Type B pancreatic cell (in vitro differentiated cells): ENCODE measurements at places on chromosomes 1 and 21. TPM values are rescaled to one million over a fixed set of nuclear protein-coding genes. Genes with fewer than 3 reads are reported as not detected.

GRCh38 chr1:202944438-202944921 lies 13.6 kb downstream of the ADIPOR1 start:
- H3K36me3 ChIP-seq: peaks cover 37% of the 10 kb centered on the region
- H3K27ac ChIP-seq: no peak overlapping the region
- no peaks in the 10 kb centered on the region for H3K27me3 ChIP-seq
- no peak for DNase-seq
- no peak overlapping the region for H3K4me3 ChIP-seq
- no peaks in the 10 kb centered on the region for H3K4me1 ChIP-seq

DNA sequence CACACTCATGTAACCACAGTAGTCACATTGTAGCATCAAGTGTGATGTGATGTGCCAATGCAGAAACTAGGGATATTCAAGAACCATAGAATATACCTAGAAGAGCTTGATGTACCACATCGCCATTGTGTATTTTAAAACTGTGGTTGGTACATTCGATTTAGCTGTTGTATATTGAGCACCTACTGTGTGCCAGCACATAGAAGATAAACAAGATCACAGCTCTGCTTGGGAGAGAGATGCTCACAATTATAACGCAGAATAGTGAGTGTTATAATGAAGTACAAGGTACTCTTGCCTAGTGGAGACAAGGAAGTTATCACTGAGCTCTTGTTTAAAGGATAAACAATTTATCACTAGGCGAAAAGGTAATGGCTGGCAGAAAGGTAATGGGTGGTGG lies 4.7 kb downstream of the BTF3L4 start:
- no peak overlapping the region for H3K4me3 ChIP-seq
- no peaks in the 10 kb centered on the region for H3K27me3 ChIP-seq
- no peak for DNase-seq
- peaks cover 27% of the 10 kb centered on the region for H3K36me3 ChIP-seq

GRCh38 chr1:10765304-10765703 lies 31.1 kb downstream of the CASZ1 start:
- no peaks in the 10 kb centered on the region for H3K27me3 ChIP-seq
- peaks cover 18% of the 10 kb centered on the region for H3K4me1 ChIP-seq
- no peaks in the 10 kb centered on the region for H3K36me3 ChIP-seq

DNA sequence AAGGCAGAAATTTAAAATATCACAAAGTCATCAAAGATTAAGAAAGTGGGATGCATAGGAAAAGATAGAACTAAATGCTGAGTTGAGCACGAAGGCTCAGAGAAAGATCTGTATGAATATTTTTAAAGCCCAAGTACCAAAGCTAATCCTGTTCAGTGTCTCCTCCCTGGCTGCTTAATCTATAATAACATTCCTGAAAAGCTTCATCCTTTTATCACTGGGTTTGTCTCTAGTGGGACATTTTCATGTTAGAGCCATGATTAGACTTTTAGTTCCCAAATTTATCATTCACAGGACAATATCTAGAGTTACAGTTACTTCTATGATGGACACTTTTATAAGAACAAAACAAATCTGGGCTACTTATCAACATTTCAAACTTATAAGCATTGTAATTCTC lies 38.6 kb downstream of the TNFSF18 start:
- DNase-seq: no peak
- no peaks in the 10 kb centered on the region for H3K36me3 ChIP-seq
- no peak overlapping the region for H3K4me3 ChIP-seq
- H3K27ac ChIP-seq: no peak overlapping the region

DNA sequence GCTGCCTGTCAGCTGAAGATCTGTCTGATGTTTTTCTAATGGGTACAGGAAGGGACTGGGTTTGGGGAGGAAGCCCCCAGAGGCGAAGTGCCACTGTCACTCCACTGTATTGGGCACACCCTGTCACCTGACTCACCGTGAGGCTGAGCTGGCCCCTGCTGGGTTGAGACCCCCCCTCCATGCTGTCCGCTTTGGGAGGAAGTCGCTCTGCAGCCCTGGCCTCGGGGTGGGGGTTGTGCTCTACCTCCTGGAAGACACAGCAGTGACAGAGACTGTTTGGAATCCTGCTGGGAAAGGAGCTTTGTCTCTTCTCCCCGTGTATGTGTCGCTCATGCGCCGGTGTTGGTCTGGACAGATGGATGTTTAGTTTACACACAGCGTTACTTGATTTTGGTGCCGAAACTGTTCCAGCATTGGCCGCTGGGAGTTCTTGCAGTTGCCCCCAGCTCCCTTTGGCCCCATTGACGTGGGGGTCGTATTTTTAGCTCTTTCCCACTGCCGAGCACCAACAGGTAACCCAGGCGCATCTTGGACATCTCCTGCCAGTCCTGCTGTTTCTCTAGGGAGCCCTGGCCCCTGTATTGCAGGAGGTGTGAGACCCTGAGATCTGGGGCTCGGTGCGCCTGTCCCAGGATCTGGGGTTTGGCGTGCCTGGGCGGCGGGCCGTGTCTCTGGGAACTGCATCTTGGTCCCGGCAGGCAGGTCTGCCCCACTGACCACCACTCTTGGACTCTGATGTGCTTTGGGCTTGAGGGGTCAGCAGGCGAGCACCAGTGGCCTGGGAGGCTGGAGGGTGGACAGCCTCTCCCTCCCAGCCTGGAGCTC lies 30.3 kb downstream of the SLX9 start:
- no peak overlapping the region for H3K4me3 ChIP-seq
- no peak for DNase-seq
- peak overlapping the region; percentile 31 for H3K27ac ChIP-seq
- H3K4me1 ChIP-seq: peaks cover 13% of the 10 kb centered on the region
- peaks cover 17% of the 10 kb centered on the region for H3K36me3 ChIP-seq

DNA sequence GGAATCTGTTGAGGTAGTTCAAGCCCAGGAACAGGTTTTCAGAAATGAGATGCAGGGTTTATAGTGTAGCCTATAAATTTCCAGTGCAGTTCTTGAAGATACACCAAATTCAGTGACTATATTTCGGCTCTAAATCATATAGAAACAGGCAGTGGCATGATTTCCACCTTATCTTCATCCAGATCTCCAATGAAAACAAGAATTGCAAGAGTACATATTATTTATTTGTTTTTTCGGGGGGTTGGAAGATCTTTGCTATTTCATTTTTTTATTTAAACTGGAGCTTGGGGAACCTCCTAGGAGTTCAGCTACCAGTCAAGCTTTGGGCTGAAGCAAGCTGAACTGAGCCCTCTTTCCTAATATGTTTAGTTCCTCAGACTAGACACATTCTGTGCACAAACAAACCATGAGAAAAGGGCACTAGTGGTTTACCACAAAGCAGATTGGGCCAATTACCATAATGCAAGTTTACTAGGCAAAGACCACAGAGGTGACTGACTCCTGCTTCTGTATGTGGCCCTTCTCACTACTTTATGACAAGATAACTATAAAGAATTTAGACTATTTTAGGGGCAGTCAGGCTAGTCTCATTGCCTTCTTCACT lies 68.5 kb downstream of the RGS2 start:
- no peak overlapping the region for H3K27ac ChIP-seq
- H3K27me3 ChIP-seq: no peaks in the 10 kb centered on the region
- H3K4me3 ChIP-seq: no peak overlapping the region
- no peaks in the 10 kb centered on the region for H3K36me3 ChIP-seq
- no peak for DNase-seq

DNA sequence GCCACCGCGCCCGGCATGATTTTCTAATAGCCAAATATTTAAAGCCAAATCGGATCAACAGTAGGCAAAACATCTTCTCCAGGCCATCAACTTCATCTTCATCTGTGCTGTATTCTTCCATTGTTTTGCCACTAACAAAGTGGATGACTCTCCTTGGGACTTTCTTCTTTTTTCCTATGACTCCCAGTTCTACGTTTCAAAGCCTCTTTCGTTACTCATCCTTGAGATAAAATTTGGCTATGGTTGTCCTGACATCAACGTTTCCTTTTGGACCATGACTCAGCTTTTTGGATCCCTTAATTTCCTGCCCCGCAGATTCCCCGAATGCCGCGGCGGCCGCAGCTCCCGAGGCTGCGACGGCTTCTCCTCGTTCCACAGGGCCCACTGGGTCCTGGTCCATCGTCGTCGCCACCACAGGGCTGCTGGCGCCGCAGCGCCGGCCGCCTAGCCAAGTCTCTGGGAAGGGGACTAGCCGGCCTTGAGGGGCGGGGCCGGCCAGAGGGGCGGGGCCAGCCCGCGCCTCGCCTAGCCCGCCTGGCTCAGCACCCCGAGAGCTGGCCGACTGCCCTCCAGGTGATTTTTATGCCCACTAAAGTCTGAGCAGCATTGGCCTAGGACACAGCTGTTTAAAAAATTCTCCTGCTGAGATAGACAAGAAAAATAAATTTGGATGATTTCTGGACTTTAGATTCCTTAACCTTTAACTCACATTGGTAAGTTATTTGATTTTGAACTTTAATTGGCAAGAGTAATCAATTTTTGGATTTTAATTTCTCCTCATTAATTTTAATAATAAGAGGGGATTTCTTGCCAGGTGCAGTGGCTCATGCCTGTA lies 93.9 kb downstream of the ADCY10 start:
- peaks cover 3% of the 10 kb centered on the region for H3K36me3 ChIP-seq
- DNase-seq: no peak
- H3K4me3 ChIP-seq: peak overlapping the region; percentile 76
- H3K4me1 ChIP-seq: peaks cover 5% of the 10 kb centered on the region
- H3K27ac ChIP-seq: peak overlapping the region; percentile 44

DNA sequence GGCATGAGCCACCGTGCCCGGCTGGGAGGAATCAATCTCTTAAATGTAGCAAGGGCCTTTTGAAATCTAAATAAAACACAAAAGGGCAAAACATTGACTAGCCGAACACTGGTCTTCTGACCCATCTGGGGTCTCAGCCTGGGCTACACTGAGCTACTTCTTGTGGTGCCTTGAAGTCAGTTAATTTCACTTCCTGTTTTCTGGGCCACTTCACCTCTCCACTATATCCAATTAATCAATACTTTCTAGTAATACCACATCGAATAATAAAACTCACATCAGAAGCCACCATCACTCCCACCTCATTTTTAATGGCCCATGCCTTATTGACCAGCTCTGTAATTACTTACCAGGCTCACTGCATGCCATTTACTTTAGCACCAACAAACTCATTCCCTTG lies 138.0 kb upstream of the SAMSN1 start:
- no peak overlapping the region for H3K4me3 ChIP-seq
- H3K27me3 ChIP-seq: no peaks in the 10 kb centered on the region
- H3K27ac ChIP-seq: no peak overlapping the region
- no peaks in the 10 kb centered on the region for H3K36me3 ChIP-seq
- no peaks in the 10 kb centered on the region for H3K4me1 ChIP-seq
- no peak for DNase-seq

GRCh38 chr1:203120325-203121153 lies 7.0 kb upstream of the ADORA1 start:
- no peak overlapping the region for H3K4me3 ChIP-seq
- peak; percentile 58 for DNase-seq
- no peaks in the 10 kb centered on the region for H3K4me1 ChIP-seq
- no peak overlapping the region for H3K27ac ChIP-seq
- H3K27me3 ChIP-seq: peaks cover 88% of the 10 kb centered on the region
- no peaks in the 10 kb centered on the region for H3K36me3 ChIP-seq

GRCh38 chr1:186208405-186209129 lies 166.5 kb downstream of the TPR start:
- no peak for DNase-seq
- H3K4me3 ChIP-seq: no peak overlapping the region
- no peaks in the 10 kb centered on the region for H3K36me3 ChIP-seq
- H3K4me1 ChIP-seq: peaks cover 22% of the 10 kb centered on the region
- H3K27me3 ChIP-seq: no peaks in the 10 kb centered on the region
- no peak overlapping the region for H3K27ac ChIP-seq

DNA sequence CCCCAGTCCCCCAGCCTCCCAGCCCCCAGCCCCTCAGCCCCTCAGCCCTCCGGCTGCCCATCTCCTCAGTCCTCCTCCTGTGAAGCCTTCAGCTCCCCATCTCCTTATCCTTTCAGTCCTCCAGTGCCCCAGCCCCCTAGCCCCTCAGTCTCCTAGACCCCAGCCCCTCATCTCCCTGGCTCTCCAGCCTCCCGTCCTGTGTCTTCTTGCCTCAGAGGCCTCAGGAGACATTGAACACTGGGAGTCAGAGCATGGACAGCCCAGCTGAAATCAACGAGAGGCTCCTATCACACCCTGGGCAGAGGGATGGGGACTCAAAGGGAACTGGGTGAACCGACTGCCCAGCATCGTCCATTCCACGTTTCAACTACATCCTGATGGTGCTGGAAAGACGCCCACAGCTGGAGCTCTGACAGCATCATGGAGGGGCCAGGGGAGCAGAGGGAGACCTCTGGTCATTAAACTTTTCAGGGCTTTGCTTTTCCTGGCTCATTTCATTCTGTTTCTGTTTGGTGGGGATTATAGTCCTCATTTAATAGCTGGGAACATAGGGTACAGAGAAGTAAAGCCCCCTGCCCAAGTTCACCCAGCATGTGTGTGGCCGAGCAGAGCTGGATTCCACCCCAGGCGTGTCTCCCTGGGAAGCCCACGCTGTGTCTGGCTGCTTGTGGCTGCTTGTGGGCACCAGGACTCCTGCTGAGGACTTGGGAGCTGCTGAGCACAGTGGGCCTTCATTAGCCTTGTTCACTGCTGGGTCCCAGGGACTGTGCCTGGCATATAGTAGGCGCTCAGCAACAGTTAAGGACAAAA lies 396.7 kb downstream of the PTPRU start:
- H3K27me3 ChIP-seq: peaks cover 18% of the 10 kb centered on the region
- no peak overlapping the region for H3K27ac ChIP-seq
- H3K4me1 ChIP-seq: peaks cover 11% of the 10 kb centered on the region
- DNase-seq: peak; percentile 51
- H3K4me3 ChIP-seq: no peak overlapping the region

GRCh38 chr1:2344744-2345296 lies 46.5 kb downstream of the MORN1 start:
- no peak for DNase-seq
- no peak overlapping the region for H3K27ac ChIP-seq
- H3K36me3 ChIP-seq: no peaks in the 10 kb centered on the region
- H3K4me3 ChIP-seq: no peak overlapping the region
- peaks cover 8% of the 10 kb centered on the region for H3K4me1 ChIP-seq
- no peaks in the 10 kb centered on the region for H3K27me3 ChIP-seq

GRCh38 chr21:39453571-39454179 lies 1.9 kb downstream of the SH3BGR start:
- no peak for DNase-seq
- no peak overlapping the region for H3K4me3 ChIP-seq
- H3K4me1 ChIP-seq: peaks cover 14% of the 10 kb centered on the region
- no peaks in the 10 kb centered on the region for H3K36me3 ChIP-seq
- no peaks in the 10 kb centered on the region for H3K27me3 ChIP-seq

- H3K36me3 ChIP-seq: no peaks in the 10 kb centered on the region
- H3K27me3 ChIP-seq: peaks cover 47% of the 10 kb centered on the region
- peak overlapping the region; percentile 78 for H3K4me3 ChIP-seq
- DNase-seq: no peak
- H3K4me1 ChIP-seq: peaks cover 25% of the 10 kb centered on the region
Observed at GRCh38 chr1:156814571-156815260, 1.9 kb downstream of the SH2D2A start.

GRCh38 chr1:12040457-12041051 lies 21.3 kb downstream of the MIIP start:
- no peak overlapping the region for H3K4me3 ChIP-seq
- DNase-seq: no peak
- no peak overlapping the region for H3K27ac ChIP-seq
- H3K4me1 ChIP-seq: peaks cover 16% of the 10 kb centered on the region

CIART gene
- 1.4 and 5.1 TPM in 2 replicates for total RNA-seq

LEPR gene
- total RNA-seq: 5.4 and 7.2 TPM in 2 replicates
